ENCODE measurements at places on chromosomes 13 and 19.

DNA sequence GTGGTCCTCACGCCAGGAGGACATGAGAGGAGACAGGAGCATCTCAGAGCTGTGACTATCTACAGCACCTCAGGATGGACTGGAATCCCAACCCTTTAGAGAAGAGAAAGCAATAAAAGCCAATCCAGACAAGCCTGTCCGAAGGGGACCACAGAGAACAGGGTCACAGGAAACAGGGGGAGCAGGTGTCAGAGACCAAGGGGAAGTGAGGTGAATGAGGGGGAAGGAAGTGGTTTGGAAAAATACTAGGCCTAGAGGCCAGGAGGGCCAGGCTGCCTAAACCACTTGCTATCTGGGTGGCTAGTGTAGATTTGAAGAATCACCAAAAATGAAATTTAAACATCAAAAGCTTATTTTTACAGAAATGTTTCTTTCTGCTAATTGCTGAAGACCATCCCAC is 16.2 kb downstream of the TMTC4 start:
- DNase-seq, result no peak

- peak; percentile 59 for DNase-seq
Observed at GRCh38 chr19:13842291-13843103, 34.4 kb upstream of the NANOS3 start.

DNA sequence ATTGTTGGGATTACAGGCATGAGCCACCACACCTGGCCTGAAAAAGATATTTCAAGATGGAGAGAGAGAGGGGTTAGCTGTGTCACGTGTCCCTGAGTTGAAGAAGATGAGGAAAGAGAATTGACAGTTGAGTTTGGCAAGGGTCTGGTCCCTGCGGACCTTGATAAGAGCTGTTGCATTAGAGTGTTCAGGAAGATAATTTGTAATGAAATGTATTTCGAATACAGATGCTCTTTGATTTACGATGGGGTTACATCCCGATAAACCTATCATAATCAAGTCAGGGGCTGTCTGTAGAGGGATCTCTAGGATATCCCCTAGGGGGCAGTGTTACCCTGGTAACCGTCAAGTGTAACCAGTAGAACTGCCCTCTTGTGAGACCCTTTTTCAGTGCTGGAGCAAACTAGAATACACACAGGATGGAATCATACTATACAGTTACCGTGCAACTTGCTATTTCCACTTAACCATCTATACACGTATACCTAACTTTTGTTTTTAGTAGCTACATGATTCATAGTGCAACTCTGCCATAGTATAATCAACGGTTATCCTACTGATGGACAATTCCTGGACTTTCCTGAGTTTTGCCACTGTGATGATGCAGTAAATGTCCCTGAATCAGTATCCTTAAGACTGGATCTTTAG is 1.5 kb upstream of the ELOF1 start:
- peak; percentile 32 for DNase-seq

DNA sequence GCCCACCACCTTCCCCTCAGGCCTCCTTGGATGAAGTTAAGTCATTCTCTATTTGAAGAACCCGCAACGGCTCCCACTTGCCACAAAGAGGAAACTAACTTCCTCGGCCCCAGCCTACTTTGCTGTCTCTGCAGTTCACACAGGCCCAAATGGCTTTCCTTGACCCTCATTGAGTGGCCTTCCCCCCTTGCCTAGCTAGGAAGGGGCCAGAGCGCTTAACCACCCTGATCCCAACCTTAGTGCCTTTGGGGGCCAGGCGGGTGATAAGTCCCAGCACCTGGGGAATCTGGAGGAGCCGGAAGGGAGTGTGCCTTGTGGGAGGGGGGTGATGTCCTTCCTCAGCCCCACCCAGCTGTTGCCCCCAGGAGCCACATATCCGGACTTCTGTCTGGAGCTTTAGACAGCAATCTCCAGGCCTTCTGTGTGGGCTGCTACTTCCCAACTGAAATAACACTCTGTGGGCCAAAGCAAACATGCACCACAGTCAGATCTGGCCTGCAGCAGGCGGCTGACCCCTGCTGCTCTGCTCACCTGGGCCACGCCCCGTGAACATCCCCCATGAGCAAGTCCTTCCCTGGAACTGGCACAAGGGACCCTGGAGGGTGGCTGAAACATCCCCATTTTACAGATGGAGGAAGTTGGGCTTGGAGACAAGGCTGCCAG is 10.5 kb downstream of the NECTIN2 start:
- DNase-seq, result no peak

- DNase-seq, result no peak
Observed at GRCh38 chr19:18156841-18157464, 4.0 kb downstream of the PIK3R2 start.

DNA sequence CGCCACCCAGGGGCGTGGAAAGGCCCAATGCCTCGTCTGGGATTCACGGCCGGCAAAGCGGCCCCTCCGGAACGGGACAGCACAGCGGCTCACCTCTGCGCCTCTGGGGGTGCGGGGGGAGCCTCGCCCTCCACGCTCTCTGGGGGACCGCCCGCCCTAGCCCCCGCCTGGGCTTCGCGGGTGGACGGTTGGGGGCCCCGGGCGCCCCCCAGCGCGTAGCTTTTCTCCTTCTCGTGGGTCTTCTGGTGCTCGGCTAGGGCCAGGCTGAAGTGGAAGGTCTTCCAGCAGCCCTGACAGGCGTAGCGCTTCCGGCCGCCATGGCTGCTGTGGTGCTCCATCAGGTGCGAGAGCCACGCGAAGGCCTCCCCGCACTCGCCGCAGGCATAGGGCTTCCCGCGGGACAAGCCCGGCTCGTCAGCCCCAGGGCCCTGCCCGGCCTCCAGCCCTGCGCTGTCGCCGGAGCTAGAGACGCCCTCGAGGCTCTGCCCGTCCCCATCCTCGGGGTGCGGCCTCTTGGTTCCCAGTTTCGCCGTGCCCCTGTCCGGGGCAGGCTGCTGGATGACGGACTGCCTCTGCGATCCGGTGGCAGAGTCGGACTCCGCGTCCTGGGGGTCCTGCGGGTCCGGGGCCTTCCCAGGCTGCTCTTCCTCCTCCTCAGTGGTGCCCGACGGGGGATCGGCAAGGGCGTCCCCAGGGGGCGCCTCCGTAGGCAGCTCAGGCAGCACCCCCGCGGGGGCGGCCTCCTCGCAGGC is 13.3 kb downstream of the ZSCAN18 start:
- DNase-seq, result no peak

GRCh38 chr19:57611113-57611512 is 2.9 kb upstream of the ZNF134 start:
- no peak for DNase-seq

- DNase-seq, result no peak
Observed at GRCh38 chr13:89315287-89315686, 1644.1 kb downstream of the SLITRK5 start.

- DNase-seq, result no peak
Observed at GRCh38 chr13:74280795-74281490, 146.7 kb upstream of the KLF12 start.

GRCh38 chr19:47283405-47284059 is 8.8 kb downstream of the INAFM1 start:
- DNase-seq, result no peak

Measured in stimulated activated CD8-positive, alpha-beta memory T cell treated with anti-CD3 and anti-CD28 coated beads, Interleukin-12 subunit alpha, Interleukin-12 subunit beta, amount 100 ng/mL, for 1 hour (primary cell).